Activated T-cell treated with anti-CD3 and anti-CD28 coated beads for 48 hours (primary cell): ENCODE measurements at places on chromosomes 7 and 10.

- no peak for DNase-seq
These were observed 197.7 kb downstream of the SNX10 start for GRCh38 chr7:26489391-26489790.

DNA sequence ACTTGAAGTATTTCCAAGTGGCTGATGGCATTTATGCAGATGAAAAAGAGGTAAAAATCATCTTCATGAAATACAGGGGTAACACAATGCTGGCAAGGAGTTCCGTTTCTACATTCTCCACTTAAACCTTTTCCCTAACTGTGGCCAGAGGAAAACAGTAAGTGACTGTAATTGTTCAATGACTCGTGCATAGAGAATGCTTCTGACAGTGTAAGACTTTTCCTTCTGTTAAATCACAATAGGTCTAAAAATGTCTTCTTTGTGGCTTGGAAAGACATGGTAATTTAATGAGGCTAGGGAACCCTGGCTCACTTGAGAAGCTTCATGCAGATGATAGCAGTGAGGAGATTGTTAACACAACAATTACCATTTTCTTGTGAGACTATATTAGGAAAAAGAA lies 50.3 kb upstream of the RSU1 start:
- DNase-seq, result no peak

- DNase-seq, result no peak
These were observed 45.7 kb downstream of the FAM171A1 start for GRCh38 chr10:15325243-15325943.

- no peak for DNase-seq
These were observed 294.6 kb upstream of the ZNF32 start for GRCh38 chr10:43943119-43943817.

- no peak for DNase-seq
These were observed 65.7 kb downstream of the SND1 start for GRCh38 chr7:127717502-127718339.

GRCh38 chr7:1951159-1951536 lies 281.1 kb downstream of the ELFN1 start:
- DNase-seq, result no peak

DNA sequence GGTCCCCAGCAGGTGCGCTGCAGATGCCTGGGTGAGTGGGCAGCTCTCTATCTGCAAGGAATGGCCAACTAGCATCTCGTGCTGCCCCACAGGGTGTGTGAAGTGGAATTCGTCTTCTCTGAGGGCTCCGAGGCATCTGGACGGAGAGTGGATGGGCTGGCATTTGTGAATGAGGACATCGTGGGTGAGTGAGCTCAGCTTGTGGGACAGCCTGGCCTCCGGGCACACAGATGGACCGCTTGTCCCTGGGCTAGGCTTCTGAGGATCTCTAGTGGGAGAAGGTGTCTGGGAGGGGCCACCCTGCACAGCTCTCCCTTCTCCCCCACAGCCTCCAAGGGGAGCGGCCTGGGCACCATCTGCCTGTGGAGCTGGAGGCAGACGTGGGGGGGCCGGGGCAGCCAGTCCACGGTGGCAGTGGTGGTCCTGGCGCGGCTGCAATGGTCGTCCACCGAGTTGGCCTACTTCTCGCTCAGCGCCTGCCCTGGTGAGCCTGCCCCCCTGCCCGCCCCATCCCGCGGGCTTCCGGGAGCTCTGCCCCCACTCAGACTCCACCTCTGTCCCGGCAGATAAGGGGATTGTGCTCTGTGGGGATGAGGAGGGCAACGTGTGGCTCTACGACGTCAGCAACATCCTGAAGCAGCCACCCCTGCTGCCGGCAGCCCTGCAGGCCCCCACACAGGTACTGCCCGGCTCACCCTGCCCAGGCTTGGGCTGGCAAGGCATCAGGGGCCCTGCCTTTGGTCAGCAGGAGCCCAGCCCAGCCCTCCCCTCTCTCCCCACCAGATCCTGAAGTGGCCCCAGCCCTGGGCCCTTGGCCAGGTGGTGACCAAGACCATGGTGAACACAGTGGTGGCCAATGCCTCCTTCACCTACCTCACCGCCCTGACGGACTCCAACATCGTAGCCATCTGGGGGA lies 6.3 kb downstream of the POLR2J start:
- DNase-seq, result no peak

DNA sequence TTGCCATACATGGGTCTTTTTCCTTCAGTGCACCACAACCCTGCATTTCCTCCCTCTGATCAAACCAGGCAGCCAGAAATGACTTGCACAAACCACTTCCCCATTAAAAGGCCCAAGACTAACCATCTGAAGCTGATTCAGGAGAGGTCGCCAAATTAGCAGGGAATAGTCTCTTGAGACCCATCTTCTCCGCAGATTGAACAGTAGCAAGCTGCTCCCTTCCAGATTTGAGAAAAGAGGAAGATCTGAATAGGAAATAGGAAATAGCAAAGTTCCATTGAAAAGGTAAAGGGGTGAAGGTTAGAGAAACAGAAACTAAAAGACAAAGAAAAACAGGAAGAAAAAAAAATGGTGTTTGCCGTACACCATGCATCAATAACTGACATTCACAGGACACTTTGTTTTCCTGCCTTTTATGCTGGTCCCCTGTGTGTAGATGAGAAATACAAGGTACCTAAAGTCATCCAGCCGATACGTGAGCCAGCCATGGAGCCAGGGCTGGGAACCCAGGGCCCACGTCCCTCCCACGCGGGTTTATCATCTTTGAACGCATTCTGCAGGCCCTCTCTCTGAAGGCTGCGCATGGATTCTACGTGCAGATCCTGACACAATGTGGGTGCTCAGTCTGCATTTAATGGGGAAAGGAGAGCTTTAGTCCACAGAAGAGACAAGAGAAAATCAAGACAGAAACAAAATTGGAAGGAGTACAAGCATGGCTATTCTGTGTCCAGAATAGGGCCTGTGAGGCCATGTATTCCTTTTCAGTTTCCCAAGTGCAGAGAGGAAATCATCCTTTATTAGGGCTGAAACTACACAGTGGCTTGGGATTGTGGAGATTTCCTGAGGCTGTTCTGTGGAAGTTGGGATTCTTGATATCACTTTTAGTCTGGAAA lies 268.4 kb upstream of the NPVF start:
- no peak for DNase-seq
